Activated T-cell treated with anti-CD3 and anti-CD28 coated beads, Interleukin-2, amount 50 U/mL, for 24 hours (primary cell): ENCODE measurements at places on chromosomes 5 and 9.
A peak's percentile ranks its signal among the peaks of the same experiment; 100 is the strongest.

GRCh38 chr9:114371973-114372917, 15.5 kb downstream of the AKNA start:
- H3K36me3 ChIP-seq = peaks cover 93% of the 10 kb centered on the region
- H3K4me1 ChIP-seq = peaks cover 89% of the 10 kb centered on the region
- peak; percentile 66 for DNase-seq
- no peaks in the 10 kb centered on the region for H3K27me3 ChIP-seq
- H3K4me3 ChIP-seq = peak overlapping the region; percentile 70

DNA sequence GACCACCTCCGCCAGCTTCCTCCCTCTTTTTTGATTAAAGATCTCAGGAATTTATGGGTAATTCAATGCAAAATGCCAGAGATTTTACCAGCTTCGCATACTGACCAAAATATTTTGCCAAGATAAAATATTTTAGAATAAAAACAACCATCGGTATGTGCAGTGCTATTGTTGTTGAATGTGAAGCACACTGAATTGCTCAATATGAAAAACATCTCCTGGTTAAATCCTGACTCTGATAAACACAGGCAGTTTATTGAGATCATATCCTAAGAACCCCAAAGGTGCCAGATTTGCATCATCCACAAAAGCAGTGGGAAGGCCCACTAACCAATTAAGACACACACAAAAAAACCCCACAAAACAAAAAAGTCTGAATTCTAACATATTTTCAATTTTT, 202.4 kb downstream of the GLIS3 start:
- H3K4me1 ChIP-seq = peaks cover 32% of the 10 kb centered on the region
- no peaks in the 10 kb centered on the region for H3K36me3 ChIP-seq
- no peak overlapping the region for H3K4me3 ChIP-seq

DNA sequence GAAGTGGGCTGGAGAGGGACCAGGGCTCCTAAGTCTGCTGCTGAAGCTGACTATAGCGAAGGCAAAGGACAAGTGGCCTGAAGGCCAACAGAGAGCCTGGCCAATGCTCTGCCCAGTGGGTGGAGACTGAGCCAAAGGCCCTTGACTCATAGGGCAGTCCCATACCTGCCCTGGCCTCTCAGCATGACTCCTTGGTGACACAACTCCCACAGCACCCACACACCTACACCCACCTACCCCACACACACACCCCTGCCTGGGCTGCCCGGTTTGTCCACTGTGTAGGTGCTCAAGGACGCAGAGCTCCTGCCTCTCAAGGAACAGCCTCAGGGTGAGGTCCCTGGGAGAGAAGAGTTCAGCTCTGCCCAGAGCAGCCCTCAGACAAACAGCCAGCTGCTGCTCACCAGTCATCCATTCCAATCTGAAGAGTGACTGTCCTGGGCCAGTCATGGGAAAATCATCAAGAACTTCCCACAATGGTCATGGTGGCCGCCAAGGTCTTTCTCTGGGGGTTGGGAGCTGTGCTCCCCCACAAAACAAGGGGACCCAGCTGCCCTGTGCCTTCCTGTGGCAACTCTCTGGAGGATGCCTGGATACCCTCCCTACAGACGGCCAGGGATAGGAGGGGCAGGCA, 5.0 kb downstream of the TNIP1 start:
- H3K4me1 ChIP-seq = peaks cover 87% of the 10 kb centered on the region
- H3K4me3 ChIP-seq = peak overlapping the region; percentile 81
- peak; percentile 51 for DNase-seq
- H3K36me3 ChIP-seq = peaks cover 93% of the 10 kb centered on the region
- H3K27me3 ChIP-seq = no peaks in the 10 kb centered on the region

- H3K27ac ChIP-seq = no peak overlapping the region
- H3K36me3 ChIP-seq = no peaks in the 10 kb centered on the region
- DNase-seq = no peak
- H3K4me3 ChIP-seq = no peak overlapping the region
- H3K4me1 ChIP-seq = peaks cover 15% of the 10 kb centered on the region
Observed at GRCh38 chr9:110623462-110624025, 44.0 kb upstream of the SVEP1 start.

GRCh38 chr9:113538701-113539430, 75.3 kb downstream of the RGS3 start:
- peaks cover 15% of the 10 kb centered on the region for H3K4me1 ChIP-seq
- no peak overlapping the region for H3K4me3 ChIP-seq
- H3K27me3 ChIP-seq = no peaks in the 10 kb centered on the region
- DNase-seq = no peak
- no peak overlapping the region for H3K27ac ChIP-seq
- H3K36me3 ChIP-seq = peaks cover 88% of the 10 kb centered on the region

- no peaks in the 10 kb centered on the region for H3K36me3 ChIP-seq
- H3K4me1 ChIP-seq = no peaks in the 10 kb centered on the region
- no peak for DNase-seq
Observed at GRCh38 chr5:9519537-9519936, 26.3 kb downstream of the SEMA5A start.

DNA sequence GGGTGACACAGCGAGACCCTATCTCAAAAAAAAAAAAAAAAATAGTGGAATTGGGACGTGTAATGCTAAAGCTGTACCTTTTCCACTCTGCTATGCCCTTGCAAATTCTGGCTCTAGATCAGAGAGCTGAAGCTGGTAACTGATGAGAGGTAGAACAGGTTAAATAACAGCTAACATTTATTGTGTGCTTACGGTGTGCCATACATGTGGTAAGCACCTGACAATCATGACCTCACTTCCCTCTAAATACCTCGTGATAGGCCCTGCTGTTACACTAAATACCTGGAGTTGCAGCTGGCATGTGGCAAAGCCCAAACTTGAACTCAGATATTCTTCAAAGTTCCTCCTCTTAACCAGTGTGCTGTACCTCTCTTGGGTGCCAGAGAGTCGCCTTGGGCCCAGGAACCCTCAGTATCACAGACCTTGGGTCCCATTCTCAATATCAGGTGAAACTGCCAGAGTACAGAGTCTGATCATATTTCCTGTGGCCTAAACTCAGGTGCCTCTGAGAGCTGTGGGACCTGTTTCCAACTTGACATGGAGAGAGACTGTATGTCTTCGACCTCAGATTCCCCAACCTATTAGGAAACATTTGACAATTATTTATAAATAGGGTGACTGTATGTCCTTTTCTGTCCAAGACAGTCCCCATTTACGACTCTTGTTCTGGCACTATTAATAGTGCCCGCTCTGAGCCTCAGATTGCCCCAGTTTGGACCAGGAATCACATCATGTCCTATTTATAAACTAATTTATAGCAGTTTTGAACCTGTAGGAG, 4.8 kb downstream of the ARL10 start:
- H3K4me3 ChIP-seq = no peak overlapping the region
- peaks cover 12% of the 10 kb centered on the region for H3K4me1 ChIP-seq
- H3K36me3 ChIP-seq = peaks cover 70% of the 10 kb centered on the region
- no peaks in the 10 kb centered on the region for H3K27me3 ChIP-seq

- H3K4me3 ChIP-seq = no peak overlapping the region
- peaks cover 9% of the 10 kb centered on the region for H3K27me3 ChIP-seq
- no peak overlapping the region for H3K27ac ChIP-seq
- DNase-seq = no peak
- no peaks in the 10 kb centered on the region for H3K36me3 ChIP-seq
- H3K4me1 ChIP-seq = no peaks in the 10 kb centered on the region
Observed at GRCh38 chr5:53166183-53166495, 56.6 kb upstream of the MOCS2 start.

- H3K4me3 ChIP-seq = no peak overlapping the region
- H3K4me1 ChIP-seq = no peaks in the 10 kb centered on the region
- no peaks in the 10 kb centered on the region for H3K36me3 ChIP-seq
- H3K27me3 ChIP-seq = no peaks in the 10 kb centered on the region
- no peak overlapping the region for H3K27ac ChIP-seq
- DNase-seq = no peak
Observed at GRCh38 chr9:4266602-4267001, 33.3 kb downstream of the GLIS3 start.

DNA sequence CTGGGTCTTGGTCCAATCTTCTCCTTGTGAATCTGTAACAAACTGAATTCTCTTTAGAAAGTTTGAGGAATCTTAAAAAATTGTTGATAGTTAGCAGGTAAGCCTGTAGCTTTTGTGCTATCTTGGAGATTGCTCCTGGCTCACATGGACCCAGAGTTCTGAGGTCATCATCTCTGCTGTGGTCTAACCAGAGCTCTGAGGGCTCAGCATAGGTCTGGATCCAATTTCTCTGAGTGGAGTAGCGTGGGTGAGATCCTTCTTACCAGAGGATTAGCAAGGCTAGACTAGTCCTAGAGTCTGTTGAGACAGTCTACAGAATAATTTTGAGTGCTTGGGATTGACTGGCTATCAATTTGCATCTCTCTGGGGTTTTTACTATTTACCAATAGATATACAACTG, 60.5 kb upstream of the IL6ST start:
- peaks cover 11% of the 10 kb centered on the region for H3K36me3 ChIP-seq
- no peaks in the 10 kb centered on the region for H3K27me3 ChIP-seq
- DNase-seq = no peak
- H3K27ac ChIP-seq = no peak overlapping the region
- H3K4me3 ChIP-seq = no peak overlapping the region

GRCh38 chr5:130116462-130116861, 212.2 kb downstream of the CHSY3 start:
- H3K4me3 ChIP-seq = no peak overlapping the region
- H3K27ac ChIP-seq = no peak overlapping the region
- DNase-seq = no peak
- no peaks in the 10 kb centered on the region for H3K4me1 ChIP-seq
- peaks cover 8% of the 10 kb centered on the region for H3K27me3 ChIP-seq
- H3K36me3 ChIP-seq = no peaks in the 10 kb centered on the region

DNA sequence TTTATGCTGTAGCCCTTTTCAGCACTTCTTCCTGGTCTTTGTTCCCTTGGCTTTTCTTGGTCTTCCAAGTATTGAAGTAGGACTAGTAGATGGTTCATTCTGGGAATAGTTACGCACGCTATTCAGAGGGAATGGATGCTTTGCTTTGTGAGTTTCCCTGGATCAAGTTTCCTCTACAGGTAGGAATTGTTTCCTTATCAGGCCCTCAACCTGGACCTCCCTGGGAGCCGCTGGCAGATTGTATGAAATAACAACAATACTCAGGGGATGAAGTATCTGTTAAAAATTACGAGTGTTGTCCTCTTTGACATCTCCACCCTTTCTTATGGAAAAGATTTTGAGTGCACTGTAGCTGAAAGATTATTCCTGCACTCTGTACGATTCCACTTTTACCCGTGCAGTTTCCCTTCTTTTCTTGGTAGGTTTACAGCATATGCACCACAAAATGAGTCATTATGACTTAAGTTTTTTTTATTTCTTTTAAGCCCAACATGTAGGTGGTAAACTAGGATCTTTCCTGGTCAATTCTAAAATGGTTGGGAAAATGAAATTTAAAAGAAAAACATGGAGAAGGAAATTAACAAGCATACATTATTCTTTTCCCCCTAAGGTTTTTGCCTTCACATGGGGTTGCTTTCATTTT, 57.9 kb downstream of the ARHGAP26 start:
- DNase-seq = no peak
- H3K27me3 ChIP-seq = no peaks in the 10 kb centered on the region
- H3K36me3 ChIP-seq = no peaks in the 10 kb centered on the region
- no peak overlapping the region for H3K27ac ChIP-seq
- H3K4me3 ChIP-seq = no peak overlapping the region
- peaks cover 93% of the 10 kb centered on the region for H3K4me1 ChIP-seq

DNA sequence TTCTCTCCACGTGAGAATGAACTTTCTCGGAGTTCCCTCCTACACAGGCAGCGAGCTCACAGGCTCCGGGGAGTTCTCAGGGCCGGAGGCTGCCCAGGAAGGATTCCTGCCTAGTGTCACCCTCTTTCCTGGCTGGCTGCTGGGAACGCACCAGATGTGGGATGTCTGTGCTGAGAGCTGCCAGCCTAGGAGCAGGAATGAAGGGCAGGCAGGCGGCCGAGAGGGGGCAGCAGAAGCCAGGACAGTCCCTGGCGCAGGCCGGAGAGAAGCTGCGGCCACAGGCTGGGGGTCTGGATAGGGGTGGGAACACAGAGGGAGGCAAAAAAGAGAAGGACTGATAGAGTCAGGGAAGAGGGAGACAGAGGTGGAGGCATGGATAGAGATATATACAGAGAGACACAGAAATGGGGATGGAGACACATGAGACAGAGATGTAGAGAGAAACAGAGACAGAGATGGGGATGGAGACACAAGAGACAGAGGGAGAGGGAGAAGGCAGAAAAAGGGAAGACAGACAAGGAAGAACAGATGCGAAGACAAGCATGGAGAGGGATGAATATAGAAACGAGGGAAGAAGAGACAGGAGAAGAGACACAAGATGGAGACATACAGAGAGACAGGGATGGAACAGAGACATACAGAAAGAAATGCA, 25.3 kb upstream of the ENHO start:
- H3K36me3 ChIP-seq = no peaks in the 10 kb centered on the region
- H3K27ac ChIP-seq = no peak overlapping the region
- DNase-seq = peak; percentile 53
- H3K27me3 ChIP-seq = peaks cover 25% of the 10 kb centered on the region

- no peak for DNase-seq
- no peak overlapping the region for H3K27ac ChIP-seq
- H3K27me3 ChIP-seq = peaks cover 17% of the 10 kb centered on the region
Observed at GRCh38 chr9:99732715-99733114, 89.0 kb upstream of the NR4A3 start.

DNA sequence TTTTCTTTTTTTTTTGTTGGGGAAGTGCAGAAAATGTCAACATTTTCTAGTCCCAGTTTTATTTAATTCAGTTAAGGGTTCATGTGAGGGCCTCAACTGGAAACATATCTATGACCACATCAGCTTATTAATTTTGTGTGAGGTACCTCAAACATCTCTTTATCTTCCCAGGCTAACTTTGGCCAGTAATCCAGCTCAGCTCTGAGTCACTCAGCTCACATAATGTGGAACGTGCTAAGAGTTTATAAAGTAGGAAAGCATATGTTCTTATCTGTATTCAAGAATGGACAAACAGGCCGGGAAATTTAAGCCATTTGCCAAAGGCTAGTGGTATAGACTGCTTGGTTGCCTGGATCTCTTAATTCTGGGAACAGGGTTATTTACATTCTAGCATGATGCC, 118.4 kb downstream of the INSYN2B start:
- H3K4me3 ChIP-seq = no peak overlapping the region
- H3K4me1 ChIP-seq = peaks cover 34% of the 10 kb centered on the region
- peaks cover 75% of the 10 kb centered on the region for H3K36me3 ChIP-seq
- DNase-seq = no peak
- H3K27me3 ChIP-seq = no peaks in the 10 kb centered on the region

DNA sequence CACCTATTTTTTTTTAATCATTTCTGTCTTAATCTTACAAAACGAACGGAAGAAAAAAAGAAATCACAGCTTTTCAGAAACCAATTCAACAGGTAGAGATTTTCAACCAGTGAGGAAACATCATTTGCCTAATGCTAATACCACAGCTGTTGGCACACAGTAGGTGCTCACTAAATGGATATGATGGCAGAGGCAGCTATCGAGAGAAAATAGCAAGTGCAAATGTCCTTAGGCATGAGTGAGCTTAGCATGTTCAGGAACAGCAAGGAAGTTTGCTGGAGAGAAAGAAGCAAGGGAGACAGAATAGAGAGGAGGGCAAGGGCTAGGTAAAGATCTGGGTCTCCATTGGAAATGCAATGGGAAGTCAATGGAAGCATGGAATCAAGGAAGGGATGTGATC, 49.2 kb downstream of the CEMIP2 start:
- DNase-seq = no peak
- H3K27me3 ChIP-seq = no peaks in the 10 kb centered on the region
- no peak overlapping the region for H3K27ac ChIP-seq
- H3K4me1 ChIP-seq = no peaks in the 10 kb centered on the region
- no peak overlapping the region for H3K4me3 ChIP-seq
